SW 1271 (cell line): ENCODE measurements at places on chromosomes 1 and 21.

GRCh38 chr1:17308593-17308992 is 596 bp downstream of the PADI4 start:
- DNase-seq = no peak

GRCh38 chr1:228842094-228842775 is 107.0 kb downstream of the RHOU start:
- DNase-seq = peak; percentile 2

DNA sequence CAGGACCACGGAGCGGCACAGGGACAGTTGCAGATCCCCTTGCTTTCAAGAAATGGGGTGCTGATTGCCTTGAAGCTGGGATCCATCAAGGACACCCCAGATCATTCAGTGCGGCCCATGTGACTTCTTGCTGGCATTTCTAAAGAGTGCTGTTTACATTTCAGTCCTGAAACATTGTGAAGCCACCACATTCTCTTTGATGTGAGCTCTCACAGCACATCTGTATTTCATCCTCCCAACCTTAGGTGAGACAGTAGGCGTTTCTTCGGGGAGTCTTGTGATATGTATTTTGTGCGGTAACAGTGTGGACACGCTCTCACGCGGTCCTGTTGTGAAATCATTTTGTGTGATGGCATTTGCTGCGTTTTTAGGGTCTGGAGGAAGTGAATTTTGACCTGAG is 57.2 kb downstream of the CACHD1 start:
- DNase-seq = no peak

DNA sequence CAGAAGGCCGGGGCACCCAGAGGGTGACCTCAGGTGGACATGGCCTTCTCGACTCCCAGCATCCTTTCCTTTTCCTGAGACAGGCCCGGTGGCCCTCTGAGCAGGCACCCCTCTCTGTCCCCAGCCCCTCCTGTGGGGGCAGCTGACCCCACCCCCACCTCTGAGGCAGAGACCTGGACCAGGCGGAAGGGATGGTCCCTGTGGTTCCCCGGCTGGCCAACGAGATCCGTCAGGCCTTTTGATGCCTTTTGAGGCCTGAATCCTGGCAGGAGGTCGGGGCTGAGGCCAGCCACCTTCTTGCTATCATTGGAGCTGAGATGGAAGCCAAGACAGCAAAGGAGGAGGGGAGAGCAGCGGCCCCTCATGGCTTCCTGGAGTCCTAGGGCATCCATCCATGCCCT is 50.2 kb upstream of the ACTRT2 start:
- no peak for DNase-seq

DNA sequence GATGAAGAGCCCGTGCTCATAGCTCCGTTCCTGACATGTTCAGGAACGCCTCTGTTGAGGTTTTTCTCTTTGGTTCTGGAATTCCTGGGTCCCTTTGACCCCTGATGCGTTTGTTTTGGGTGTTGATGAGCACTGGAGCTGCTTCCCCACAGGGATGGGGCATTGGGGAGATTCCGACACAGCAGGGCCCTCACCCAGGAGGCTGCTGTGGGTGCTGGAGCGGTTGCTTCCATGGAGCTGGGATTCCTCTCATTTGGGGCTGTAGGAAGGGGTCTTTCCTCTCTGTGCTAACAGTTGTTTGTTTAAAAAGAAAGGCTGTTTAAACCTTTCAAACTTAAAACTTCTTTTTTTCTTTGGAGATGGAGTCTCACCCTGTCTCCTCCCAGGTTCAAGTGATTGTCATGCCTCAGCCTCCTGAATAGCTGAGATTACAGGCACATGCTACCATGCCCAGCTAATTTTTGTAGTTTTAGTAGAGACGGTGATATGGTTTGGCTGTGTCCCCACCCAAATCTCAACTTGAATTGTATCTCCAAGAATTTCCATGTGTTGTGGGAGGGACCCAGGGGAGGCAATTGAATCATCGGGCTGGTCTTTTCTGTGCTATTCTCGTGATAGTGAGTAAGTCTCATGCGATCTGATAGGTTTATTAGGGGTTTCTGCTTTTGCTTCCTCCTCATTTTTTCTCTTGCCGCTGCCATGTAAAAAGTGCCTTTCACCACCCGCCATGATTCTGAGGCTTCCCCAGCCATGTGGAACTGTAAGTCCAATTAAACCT is 48.9 kb downstream of the SKI start:
- no peak for DNase-seq

DNA sequence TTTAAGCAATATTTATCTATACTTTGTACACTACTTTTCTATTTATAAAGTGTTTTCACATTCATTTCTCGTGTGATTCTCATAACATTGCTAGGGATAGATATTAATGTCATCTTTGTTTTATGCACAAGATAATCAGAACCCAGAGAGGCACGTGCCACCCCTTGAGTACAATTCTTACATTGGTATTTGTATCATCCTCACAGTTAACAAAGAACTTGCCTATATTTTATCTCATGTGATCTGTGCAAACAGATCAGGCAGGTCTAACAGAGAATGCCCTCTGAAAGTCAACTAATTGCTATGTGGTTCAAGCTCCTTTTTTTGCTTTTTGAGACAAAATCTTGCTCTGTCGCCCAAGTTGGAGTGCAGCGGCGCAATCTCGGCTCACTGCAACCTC is 604.5 kb downstream of the LMO4 start:
- no peak for DNase-seq

- DNase-seq = no peak
Observed at GRCh38 chr1:172108161-172108893, 267.0 kb downstream of the DNM3 start.

DNA sequence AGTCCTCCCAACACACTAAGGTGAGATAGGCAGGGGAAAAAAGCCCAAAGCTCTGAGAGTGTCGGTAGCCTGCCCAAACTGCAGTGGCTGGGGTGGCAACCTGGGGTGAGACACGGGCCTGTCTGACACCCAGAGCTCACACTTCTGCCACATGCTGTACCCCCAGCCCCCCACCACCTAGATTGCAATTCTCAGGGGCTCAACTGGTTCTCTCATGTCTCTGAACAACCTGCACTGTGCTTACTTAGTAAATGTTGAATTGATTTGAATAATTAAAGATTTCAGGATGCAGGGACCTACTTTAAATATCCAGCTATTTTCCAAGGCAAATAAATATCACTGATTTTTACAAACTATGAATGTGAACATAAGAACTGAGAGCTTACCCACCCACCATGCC is 115.5 kb downstream of the EDEM3 start:
- DNase-seq = no peak

DNA sequence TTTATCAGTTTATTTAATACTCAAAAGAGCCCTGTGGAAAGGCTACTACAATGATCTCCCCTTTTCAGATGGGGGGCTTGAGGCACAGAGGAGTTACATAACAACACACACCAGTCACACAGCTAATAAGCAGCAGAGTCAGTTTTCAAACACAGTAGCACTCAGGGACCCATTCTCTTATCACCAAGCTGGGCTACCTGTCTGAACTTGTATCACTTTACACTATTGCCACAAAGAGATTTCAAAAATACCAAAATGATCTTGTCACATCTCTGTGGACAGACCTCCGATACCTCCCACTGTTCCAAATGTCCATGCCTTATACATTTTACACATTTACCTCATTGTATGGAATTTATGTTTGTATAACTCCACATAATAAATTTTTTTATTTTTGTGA is 134.6 kb downstream of the TPR start:
- DNase-seq = no peak

DNA sequence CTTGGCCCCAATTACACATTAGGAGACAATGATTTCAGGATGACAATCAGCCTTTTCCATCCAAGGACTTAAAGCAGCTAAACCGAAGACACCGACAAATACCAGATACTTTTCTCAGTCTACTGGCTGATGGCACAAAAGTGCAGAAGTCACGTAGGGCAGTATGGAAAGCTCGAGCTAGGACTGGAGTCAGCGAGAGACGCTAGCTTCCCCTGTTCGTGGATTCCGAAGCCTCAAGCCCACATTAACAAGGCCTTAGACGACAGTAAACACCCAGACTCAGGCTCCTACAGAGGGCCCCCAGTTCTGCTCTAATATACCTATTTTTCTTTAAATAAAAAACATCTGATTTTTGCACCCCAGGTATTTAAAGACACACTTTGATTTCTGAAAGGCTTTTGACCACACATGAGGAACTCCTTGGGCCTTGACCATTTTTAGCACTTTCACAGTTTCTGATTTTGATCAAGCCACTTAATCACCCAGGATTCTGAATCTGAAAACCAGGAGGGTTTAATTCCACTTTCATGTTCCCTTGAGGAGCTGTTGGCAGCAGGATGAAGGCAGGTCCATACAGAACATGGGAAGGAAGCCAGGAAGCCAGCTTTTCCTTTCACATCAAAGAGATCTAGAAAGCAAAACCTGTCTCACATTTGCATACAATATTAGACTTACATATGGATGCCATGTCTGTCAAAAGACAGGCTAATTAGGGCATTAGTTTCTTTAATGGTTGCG is 204.1 kb downstream of the GABPA start:
- DNase-seq = no peak

DNA sequence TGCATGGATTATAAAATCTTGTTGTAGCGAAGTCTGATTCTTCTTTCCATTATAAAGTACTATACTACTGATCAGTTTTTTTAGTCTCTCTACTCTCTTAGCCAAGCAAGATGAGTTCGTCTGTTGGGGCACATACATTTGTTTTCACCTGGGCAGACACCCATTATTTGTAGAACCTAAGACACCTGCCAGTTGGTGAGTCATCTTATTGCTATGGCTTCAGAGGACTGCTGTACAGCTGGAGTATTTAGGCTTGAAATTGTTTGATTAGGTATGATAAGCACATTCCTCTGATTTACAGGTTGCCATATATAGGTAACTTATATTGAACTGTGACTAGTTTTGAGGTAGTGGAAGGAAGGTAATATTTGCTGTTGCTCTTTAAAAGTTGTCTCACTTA is 17.2 kb downstream of the RBM15 start:
- DNase-seq = no peak

- no peak for DNase-seq
Observed at GRCh38 chr1:193131266-193131860, 9.5 kb downstream of the CDC73 start.

- no peak for DNase-seq
Observed at GRCh38 chr1:225911191-225912130, 12.6 kb downstream of the PYCR2 start.

DNA sequence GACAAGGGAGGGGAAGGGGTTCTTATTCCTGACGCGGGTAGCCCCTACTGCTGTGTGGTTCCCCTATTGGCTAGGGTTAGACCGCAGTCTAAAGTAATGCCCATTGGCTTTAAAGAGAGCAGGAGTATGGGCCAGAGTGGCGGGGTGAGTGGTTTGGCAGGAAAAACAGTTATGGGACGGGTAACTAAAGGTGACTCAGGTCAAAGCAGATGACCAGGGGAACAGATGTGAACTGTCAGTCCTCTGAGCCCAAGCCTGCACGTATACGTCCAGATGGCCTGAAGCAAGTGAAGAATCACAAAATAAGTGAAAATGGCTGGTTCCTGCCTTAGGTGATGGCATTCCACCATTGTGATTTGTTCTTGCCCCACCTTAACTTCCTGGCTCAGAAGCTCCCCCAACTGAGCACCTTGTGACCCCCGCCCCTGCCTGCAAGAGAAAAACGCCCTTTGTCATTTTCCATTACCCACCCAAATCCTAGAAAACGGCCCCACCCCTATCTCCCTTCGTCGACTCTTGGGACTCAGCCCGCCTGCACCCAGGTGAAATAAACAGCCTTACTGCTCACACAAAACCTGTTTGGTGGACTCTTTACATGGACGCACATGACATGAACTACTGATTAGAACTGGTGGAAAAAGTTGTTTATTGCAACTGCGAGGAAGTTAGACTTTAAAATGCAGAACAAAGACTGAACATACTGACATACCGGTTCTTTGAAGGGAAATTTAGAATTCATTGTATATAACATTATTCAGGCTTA is 758 bp upstream of the ATAD3B start:
- DNase-seq = no peak

- no peak for DNase-seq
Observed at GRCh38 chr1:157751283-157751682, 25.6 kb downstream of the FCRL2 start.

DNA sequence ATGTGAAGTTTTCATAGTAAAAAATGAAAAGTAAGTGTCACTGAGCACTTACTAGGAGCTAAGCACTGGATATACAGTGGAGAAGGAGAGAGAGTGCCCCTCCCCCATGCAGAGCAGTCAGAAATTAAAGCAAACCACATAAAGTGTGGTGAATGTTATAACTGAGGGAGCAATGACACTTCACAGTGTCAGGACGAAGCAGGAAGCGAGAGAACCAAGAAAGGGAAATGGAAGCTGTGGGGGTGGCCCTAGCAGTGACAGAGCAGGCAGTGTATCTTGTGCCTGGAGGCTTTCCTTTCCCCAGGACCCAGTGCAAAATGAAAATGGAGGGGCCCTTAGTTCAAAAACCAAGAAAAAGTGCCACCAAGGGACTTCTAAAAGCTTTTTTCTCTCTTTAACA is 21.5 kb upstream of the RCAN3 start:
- no peak for DNase-seq
